ENCODE measurements at places on chromosomes 1 and 21.
A peak's percentile ranks its signal among the peaks of the same experiment; 100 is the strongest.

GRCh38 chr1:2014741-2015735, 4.1 kb upstream of the GABRD start:
- H3K4me3 ChIP-seq, result no peak overlapping the region
- peaks cover 4% of the 10 kb centered on the region for H3K4me1 ChIP-seq
- H3K36me3 ChIP-seq, result no peaks in the 10 kb centered on the region
- H3K27me3 ChIP-seq, result peaks cover 39% of the 10 kb centered on the region
- peak overlapping the region; percentile 21 for H3K27ac ChIP-seq
- no peak for DNase-seq

DNA sequence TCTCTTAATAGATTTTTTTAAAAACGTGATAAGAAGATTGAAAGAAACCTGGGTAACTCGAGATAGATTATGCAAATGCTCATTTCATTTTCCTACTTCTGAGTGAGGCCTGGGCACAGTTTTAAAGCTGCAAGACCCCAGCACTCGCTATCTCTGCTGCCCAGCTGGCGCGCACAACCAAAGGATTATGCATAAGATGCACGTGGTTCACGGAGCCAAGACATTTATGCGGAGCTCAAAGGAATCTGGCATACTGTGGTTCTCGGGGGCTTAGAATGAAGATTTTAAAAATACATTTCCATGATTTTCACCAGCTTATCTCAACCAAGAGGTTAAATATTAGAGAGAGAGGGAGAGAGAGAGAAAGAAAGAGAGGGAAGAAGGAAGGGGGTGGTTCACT, 210.9 kb downstream of the DSCAM start:
- DNase-seq, result no peak
- H3K36me3 ChIP-seq, result no peaks in the 10 kb centered on the region
- no peaks in the 10 kb centered on the region for H3K27me3 ChIP-seq
- H3K4me1 ChIP-seq, result no peaks in the 10 kb centered on the region
- H3K27ac ChIP-seq, result no peak overlapping the region
- H3K4me3 ChIP-seq, result no peak overlapping the region

DNA sequence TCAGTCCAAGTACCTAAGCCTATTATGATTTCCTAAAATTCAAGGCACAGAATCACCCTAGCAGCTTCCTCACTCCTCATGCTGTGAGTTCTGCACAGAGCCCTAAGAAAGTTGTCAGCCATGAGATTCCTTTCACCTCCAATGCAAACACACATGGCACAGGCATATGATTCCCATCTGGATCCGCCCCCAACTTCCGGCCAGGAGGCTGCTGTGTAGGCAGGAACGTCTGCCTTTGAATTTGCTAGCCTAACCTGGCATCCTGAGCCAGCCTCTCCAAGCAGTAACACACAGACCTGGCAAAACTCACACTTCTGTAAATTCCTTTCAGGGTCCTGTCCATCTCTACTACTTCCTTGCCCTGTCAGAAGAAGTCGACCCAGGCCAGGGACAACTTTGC, 521.1 kb upstream of the BEND5 start:
- no peak overlapping the region for H3K4me3 ChIP-seq
- no peak for DNase-seq
- no peaks in the 10 kb centered on the region for H3K36me3 ChIP-seq
- H3K27me3 ChIP-seq, result no peaks in the 10 kb centered on the region

DNA sequence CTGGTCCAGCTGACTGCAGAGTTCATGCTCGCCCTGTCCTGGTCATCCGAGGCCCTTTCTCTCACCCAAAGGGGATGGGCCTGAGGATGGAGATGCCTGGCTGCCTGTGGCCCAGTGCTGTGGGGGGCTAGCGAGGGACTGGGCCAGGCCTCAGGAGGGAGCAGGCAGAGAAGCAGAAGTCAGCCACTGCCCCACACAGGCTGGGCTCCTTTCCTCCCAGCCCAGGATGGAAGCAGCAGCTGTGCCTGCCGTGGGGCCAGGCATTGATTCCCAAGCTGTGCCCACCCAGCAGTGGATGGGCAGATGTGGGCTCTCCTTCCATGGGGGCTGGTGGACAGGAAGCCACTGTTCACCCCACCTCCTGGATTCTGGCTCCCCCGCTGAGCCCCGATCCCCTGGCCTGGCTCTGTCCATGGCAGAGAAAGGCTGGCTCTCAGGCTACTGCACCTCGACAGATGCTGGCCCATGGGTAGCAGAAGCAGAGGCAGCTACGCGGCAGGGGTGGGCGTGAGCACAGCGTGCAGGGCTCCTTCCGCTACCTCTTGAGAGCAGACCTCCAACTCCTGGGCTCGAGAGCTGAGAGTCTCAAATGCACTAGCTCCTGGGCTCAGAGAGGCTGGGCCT, 24.6 kb downstream of the RUNX3 start:
- H3K27me3 ChIP-seq, result no peaks in the 10 kb centered on the region
- peaks cover 33% of the 10 kb centered on the region for H3K36me3 ChIP-seq
- no peak overlapping the region for H3K27ac ChIP-seq
- H3K4me1 ChIP-seq, result peaks cover 10% of the 10 kb centered on the region
- H3K4me3 ChIP-seq, result no peak overlapping the region

GRCh38 chr1:194466706-194467105, 1280.3 kb upstream of the B3GALT2 start:
- no peaks in the 10 kb centered on the region for H3K27me3 ChIP-seq
- H3K27ac ChIP-seq, result no peak overlapping the region
- no peaks in the 10 kb centered on the region for H3K36me3 ChIP-seq
- H3K4me3 ChIP-seq, result no peak overlapping the region

DNA sequence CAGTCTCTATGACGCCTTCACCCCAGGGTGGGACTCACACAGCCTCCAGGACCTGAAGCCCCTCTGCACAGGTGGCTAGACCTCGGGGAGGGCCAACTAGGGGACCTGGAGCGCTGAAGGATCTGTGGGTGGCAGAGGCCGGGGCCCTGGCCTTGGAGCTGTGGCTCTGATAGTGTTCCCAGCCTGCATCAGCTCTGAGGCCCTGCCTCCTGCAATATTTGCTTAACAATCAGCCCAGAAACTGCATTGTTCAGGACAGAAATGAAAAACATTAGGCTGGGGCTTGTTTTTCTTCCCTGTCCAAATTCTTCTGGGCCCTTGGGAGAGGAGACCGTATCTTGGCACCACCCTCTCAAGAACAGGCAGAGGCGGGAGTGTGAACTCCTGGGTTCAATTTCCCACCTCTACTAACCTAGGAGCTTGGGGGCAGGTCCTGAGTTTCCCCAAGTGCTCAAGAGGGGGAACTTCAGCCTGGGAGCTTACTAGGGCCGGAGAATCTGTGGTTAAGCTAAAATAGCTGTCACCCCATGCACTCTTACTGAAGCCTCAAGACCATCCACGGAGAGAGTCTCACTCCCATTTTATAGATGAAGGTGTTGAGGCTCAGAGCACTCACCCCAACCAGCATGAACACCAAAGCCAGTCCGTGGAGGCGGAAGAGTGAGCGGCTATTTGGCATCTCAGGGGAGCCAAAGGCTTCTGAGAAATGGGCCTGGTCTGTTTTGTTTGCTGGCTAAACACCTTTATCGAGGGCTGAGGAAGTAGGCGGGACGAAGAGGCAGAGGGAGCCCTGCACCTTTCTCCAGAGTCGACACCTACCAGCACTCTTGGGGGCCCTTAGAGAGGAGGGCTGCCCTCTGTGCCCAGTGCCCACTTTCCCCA, 18.8 kb upstream of the CASZ1 start:
- H3K27me3 ChIP-seq, result peaks cover 3% of the 10 kb centered on the region
- no peaks in the 10 kb centered on the region for H3K36me3 ChIP-seq
- no peak for DNase-seq
- H3K4me1 ChIP-seq, result no peaks in the 10 kb centered on the region

DNA sequence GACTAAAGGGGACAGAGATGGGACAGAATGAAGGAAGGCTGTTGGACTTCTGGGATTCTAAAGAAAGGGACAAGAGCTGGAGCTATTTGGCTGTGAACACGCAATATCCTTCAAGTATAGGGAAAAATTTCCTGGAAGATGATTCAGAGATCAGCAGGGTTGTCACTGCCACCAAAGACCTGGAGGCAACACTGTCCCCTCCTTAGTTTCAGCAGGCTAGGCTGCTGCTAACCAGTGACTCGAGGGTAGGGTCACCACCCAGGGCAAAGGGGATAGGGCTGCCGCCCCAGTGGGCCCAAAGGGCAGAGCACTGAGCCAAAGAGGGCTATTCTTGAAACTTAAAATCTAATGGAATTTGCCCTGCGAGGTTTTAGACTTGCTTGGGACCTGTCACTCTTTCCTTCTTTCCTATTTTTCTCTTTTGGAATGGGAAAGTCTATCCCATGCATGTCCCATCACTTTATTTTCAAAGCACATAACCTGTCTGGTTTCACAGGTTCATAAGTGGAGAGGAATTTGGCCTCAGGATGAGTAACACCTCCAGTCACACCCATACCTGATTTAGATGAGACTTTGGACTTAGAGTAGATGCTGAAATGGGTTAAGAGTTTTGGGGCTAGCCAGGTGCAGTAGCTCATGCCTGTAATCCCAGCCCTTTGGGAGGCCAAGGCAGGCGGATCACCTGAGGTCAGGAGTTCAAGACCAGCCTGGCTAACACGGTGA, 11.9 kb downstream of the IFNLR1 start:
- no peak overlapping the region for H3K27ac ChIP-seq
- no peak for DNase-seq
- no peak overlapping the region for H3K4me3 ChIP-seq
- no peaks in the 10 kb centered on the region for H3K4me1 ChIP-seq
- peaks cover 5% of the 10 kb centered on the region for H3K36me3 ChIP-seq
- H3K27me3 ChIP-seq, result no peaks in the 10 kb centered on the region

DNA sequence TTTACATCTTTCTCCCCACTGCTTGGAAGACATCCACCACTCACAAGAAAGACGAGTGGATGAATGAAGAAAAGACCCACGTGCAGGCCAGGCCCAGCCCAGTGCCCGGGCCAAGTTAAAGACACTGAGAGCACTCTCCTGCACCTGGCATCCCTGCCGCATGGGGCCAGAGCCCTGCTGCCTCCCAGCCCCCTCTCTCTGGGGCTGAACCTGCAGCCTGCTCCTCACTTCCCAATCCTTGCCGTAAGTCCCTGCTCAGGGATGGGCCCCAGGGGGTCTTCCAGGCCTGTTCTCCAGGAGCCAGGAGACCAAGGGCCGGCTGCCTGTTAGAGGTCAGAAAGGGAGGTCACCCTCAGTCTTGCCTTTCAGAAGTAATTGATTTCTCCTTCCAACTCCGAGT, 168.5 kb upstream of the ZC3H12A start:
- peaks cover 3% of the 10 kb centered on the region for H3K4me1 ChIP-seq
- H3K4me3 ChIP-seq, result no peak overlapping the region
- no peak overlapping the region for H3K27ac ChIP-seq
- no peak for DNase-seq
- H3K36me3 ChIP-seq, result no peaks in the 10 kb centered on the region

DNA sequence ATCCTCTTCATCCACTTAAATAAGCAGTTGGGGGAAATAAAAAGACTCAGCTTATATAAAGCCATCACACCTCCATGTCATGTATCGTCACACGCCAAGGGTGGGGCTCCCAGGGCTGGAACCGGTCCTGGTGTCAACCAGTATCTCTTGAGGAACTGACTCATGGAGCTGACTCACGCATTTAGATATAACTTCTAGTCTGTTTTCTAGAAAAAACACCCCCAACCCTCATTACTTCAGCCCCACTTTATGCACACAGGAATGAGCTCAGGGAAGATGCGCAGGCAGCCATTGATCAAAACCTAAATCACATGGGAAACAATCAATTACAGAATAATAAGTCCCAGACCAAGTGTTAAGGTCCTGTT, 6.9 kb upstream of the IL22RA1 start:
- H3K27me3 ChIP-seq, result peaks cover 39% of the 10 kb centered on the region
- H3K27ac ChIP-seq, result no peak overlapping the region
- DNase-seq, result no peak
- H3K4me1 ChIP-seq, result peaks cover 16% of the 10 kb centered on the region
